ENCODE measurements at places on chromosomes 3 and 15.

- no peak for DNase-seq
Observed at GRCh38 chr3:139311557-139311956, 32.3 kb upstream of the MRPS22 start.

DNA sequence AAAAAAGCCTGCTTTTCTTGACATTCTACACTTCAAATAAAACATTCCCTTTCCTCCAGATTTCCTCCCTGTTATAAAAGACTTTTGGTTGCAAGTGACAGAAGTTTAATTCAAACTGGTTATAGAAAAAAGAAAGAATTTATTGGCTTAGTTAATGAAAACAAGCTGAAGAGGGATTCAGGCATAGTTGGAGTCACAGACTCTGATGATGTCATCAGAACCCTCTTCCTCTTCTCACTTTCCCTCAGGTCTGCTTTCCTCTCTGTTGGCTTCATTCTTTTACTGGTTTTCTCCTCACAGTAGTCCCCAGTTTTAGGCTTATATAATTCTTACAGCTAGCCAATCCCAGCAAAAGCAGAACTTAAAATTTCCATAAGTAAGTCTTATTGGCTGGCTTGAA lies 32.0 kb upstream of the MBNL1 start:
- DNase-seq, result no peak

GRCh38 chr3:177579419-177579818 lies 382.1 kb upstream of the TBL1XR1 start:
- no peak for DNase-seq

DNA sequence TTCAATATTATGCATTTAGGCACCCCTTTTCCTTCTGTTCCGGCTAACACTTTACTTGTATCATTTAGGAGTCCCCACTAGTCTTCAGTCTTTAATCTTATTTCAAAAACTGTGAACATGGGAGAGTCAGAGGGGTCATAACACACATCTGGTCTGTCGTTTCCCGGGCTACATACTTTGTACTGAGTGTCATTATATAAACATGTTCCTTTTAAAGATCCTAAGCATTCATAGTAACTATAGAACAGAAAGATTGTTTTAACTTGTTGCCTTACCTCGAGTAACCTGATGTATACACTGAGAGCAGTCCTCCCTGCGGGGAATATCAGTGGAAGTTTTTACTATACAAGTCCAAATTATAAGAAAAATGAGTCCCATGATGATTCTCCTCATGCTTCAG lies 78.2 kb upstream of the VEPH1 start:
- DNase-seq, result no peak

- no peak for DNase-seq
Observed at GRCh38 chr3:156424758-156425157, 130.2 kb downstream of the SSR3 start.

- no peak for DNase-seq
Observed at GRCh38 chr3:135056733-135057310, 261.8 kb downstream of the EPHB1 start.

DNA sequence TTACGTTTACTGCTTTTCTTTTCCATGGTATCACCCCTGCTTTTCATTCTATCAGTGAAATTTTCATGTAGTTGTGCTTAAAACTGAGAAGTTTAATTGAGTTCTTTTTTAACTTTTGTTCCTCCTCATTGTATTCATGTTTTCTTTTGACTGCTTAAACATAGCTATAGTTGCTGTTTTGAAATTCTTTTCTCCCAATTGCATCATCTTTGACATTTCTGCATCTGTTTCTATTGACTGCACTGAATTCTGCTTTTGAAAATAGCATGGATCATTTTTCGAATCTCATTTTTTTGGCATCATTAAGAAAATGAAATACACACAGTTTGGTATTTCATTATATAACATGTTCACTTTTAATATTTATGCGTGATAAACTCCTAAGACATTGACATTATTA lies 694.9 kb downstream of the MECOM start:
- no peak for DNase-seq

GRCh38 chr15:60973637-60974415 lies 255.3 kb downstream of the RORA start:
- no peak for DNase-seq

GRCh38 chr15:95346721-95347475 lies 983.6 kb upstream of the NR2F2 start:
- no peak for DNase-seq

DNA sequence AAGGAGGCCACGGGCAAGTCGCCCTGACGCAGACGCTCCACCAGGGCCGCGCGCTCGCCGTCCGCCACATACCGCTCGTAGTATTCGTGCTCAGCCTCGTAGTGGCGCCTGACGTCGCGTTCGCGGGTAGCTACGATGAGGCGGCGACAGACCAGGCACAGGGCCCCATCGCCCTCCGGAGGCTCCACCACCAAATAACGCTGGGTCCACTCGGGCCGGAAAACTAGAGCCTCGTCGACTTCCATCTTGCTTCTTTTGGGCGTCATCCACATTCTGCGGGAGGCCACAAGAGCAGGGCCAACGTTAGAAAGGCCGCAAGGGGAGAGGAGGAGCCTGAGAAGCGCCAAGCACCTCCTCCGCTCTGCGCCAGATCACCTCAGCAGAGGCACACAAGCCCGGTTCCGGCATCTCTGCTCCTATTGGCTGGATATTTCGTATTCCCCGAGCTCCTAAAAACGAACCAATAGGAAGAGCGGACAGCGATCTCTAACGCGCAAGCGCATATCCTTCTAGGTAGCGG lies at the start of gene EPM2AIP1:
TSS of gene EPM2AIP1 (minus strand) at position 326 of the 520 bp plus-strand sequence. CDS start at position 272, 54 bp downstream.
- DNase-seq, result no peak

GRCh38 chr3:25386686-25387255 lies 41.3 kb upstream of the RARB start:
- no peak for DNase-seq

DNA sequence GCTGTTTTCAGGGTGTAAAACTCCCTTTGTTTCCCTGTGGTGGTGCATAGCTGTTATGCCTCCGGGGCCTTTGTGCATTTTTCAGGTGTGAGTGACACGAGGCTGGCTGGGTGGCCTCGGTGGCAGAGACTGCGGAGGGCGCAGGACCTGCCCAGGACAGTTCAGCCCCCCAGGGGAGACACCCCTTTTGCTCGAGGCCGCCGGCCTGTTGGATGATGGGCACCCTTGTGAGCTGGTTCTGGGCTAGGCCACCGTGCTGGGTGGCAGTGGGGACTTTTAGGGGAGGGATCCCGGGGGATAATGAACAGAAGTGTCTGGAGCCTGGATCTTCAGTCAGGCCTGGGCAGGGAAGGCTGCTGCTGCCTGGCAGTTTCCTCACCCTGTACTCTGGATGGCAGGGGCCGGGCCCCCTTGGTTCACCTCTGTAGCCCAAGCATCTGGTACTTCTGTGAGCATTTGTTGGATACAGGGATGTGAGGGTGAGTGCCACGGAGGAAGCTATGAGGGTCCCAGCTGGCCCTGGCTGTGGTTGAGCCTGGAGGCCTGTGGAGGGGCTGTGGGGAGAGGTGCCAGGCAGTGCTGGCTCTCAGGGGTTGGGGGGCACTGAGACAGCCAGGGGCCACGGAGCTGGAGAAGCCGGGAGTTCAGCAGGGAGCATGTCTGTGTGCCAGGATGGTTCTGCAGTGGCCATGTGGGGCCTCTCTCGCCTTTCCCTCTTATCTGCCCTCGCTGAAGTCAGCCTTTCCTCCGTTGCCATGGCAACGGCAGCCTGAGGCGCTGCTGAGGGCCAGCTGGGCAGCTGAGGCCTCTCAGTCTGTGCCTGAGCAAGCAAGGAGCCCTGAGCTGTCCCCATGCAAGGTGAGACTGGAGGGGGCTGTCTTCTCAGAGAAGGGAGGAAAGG lies 49.0 kb downstream of the KY start:
- no peak for DNase-seq

- no peak for DNase-seq
Observed at GRCh38 chr3:186940967-186941366, 10.6 kb downstream of the ST6GAL1 start.

DNA sequence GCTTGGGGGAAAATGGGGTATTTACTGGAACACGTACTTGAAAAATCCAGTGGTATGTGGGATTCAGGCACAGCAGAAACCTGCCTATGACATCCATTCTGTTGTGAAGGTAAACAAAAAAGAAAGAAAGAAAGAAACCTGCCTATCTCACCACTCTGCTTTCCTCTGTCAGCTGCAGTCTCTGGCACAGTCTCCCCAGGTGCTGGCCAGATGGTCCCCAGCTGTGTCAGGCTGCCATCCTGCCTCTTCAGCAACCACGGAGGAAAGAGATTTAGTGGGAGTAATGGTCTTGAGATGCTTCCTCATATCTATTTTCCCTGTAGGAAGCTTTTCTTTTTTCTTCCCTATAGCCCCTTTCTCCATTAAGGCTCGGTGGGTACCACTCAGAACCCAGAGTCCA lies 2.5 kb upstream of the PXYLP1 start:
- DNase-seq, result no peak

GRCh38 chr3:178297199-178297598 lies 239.0 kb upstream of the KCNMB2 start:
- DNase-seq, result no peak

- no peak for DNase-seq
Observed at GRCh38 chr3:50441424-50442217, 61.8 kb downstream of the CACNA2D2 start.

GRCh38 chr3:140250945-140251344 lies 316.0 kb downstream of the CLSTN2 start:
- DNase-seq, result no peak

DNA sequence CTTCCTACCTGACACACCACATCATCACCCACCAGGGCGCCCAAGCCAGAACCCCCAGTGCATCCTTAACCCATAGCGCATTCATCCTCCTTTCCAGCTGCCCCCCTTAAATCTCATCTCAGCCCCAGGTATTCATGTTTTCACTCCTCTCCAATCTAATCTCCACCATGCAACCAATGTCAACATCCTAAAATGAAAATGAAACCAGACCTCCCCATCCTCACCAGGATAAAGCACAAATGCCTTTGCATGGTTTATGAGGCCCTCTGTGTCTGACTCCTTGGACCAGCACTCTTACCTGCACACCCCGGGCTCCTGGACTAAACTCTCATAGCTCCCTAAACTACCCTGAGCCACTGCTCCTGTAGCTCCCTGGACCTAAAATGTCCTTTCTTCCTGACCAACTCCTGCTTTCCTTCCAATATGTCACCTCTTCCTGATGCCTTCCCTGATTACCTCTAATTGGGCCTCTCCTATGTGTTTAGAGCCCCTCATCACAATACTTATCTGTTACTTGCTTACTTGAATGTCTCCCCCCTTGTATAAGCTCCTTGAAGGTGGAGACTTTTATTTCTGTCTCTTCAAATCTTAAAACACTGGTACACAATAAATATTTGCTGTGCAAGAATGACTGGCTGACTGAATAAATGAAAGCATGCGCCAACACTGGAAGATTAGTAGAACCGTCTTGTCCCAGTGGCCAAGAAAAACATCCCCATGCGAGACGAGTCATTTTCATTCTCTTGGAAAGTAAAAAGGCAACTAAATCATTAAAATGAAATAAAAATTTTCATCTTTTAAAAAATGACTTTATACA lies 142.5 kb downstream of the XXYLT1 start:
- DNase-seq, result no peak

DNA sequence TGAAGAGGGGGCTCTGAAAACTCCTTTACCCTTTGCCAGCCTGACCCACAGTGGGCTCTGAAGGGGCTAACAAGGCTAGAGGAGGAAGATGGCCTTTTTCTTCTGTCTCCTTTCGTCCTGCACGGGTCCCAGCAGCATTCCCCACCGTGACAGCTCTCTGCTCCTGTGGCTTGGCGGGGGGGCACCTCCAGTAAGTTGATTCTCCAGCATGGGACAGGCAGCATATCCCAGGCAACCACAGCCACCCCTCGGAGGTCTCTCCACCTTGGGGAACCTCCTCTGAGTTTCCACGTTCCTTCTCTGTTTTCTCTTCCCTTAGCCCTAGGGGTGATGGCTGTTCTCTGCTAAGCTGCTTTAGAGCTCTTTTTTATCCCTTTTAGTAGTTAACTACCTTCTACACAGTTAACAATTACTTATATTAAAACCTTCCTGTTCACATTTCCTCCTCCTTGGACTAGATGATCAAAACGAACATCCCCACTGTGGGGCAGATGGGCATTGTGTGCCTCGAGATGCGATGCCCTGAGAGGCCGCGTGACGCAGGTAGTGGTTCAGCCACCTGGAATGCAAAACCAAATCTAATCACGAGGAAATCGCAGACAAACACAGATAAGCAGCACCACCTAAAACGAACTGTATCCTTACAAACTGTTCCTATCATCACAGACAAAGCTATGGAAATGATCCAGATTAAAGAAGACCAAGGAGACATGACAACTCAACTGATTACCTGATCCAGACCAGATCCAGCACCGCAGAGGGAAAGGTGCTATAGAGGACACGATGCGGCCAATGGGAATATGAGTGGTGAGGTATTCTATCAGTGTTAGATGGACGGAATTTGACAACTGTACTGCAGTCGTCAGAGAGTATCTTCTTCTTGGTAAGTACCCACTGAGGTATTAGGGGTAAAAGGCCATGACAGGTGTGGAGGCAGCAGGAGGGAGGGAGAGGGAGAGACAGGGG lies 27.7 kb downstream of the TSPAN3 start:
- DNase-seq, result no peak

- DNase-seq, result no peak
Observed at GRCh38 chr3:102290241-102290640, 144.6 kb upstream of the ZPLD1 start.

DNA sequence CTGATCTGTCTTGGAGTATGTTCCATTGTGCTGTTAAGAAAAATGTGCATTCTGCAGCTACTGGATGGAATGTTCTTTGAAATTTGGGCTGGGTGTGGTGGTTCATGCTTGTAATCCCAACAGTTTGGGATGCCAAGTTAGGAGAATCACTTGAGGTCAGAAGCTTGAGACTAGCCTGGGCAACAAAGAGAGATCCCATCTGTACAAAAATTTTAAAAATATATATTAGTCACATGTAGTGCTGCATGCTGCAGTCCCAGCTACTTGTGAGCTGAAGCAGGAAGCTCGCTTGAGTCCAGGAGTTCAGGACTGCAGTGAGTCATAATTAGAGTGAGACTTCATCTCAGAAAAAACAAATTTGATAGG lies 62.8 kb upstream of the PLSCR4 start:
- DNase-seq, result no peak

DNA sequence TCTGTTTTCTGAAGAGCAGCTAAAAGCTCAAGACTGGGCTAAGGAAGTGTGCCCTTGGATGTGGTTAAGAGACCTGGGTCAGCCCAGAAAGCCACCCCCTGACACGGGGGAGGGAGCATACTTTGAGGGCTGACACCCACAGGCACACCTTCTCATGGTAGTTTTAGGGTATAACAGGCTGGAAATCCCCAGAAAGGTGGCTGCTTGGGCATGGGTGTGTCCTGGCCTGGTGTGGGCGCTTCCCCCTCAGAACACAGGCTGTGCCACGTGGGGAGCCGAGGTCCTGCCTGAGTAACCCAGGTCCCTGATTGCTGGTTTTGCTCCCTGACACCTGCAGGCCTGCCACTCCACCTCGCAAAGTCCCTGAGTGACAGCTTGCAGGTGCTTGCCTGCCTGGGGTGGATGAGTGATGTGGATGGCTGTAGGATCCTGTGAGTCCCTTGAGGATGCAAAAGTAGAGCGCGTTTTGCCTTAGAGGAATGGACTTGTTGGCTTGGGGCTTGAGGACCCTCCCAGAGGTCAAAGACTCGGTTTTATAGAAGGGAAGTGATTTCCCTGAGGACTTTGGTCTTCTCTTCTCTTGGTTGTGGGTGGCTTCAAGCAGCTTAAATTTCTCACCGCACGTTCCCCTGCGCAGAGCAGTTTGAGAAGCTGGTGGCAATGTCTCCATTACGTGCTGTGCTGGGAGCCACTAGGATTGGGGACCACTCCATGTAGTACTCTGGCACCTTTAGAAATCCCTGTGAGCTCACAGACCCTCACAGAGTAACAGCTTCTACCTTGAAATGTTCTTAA lies 94.4 kb downstream of the DNASE1L3 start:
- DNase-seq, result peak; percentile 34

GRCh38 chr3:13492048-13492447 lies 11.9 kb downstream of the HDAC11 start:
- DNase-seq, result no peak

- no peak for DNase-seq
Observed at GRCh38 chr15:54321426-54321825, 343.2 kb downstream of the UNC13C start.
